Epithelial cell of proximal tubule (primary cell): ENCODE measurements at places on chromosomes 12 and 14. TPM values are rescaled to one million over a fixed set of nuclear protein-coding genes. Genes with fewer than 3 reads are reported as not detected.

DNA sequence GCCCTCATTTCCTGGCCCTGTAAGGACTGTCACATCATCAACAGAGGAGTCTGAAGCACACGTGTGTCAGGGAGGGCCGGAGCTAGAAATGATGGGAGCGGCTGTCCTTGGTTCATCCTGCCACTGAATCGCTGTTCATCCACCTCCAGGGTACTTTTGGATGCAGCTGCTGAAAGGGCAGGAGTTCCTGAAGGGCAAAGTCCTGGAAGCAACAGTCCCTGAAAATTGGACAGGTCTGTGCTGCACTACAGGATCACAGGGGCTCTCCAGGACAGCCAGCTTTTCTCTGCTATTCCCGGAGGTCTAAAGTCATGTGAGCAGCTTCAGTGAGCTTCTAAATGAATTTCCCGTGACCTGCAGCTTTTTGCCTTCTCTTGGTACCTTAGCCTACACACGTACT is 17.7 kb downstream of the POU6F1 start:
- DNase-seq = no peak

- DNase-seq = no peak
These were observed 117.2 kb downstream of the CACNA1C start for GRCh38 chr12:2169940-2170339.

DNA sequence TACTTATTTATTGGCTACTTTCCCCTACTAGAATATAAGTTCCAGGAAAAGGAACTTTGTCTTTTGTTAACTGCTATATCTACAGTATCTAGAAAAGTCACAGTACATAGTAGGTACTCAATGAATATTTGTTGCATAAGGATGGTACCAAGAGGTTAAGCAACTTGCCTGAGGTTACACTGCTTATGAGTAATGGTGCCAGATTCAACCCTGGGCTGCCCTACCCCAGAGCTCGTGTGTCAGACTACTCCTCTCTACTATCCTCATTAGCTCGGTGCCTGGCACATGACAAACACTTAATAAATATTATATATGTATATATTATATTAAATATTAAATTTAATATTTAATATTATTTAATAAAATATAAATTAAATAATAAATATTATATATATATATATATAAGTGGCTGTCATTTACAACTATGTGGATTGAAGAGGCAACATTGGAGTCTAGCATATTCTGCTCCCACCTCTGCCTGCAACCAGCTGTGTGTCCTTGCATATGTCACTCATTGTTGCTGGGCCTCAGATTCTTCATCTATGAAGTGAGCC is 25.4 kb downstream of the UTP20 start:
- DNase-seq = no peak

DNA sequence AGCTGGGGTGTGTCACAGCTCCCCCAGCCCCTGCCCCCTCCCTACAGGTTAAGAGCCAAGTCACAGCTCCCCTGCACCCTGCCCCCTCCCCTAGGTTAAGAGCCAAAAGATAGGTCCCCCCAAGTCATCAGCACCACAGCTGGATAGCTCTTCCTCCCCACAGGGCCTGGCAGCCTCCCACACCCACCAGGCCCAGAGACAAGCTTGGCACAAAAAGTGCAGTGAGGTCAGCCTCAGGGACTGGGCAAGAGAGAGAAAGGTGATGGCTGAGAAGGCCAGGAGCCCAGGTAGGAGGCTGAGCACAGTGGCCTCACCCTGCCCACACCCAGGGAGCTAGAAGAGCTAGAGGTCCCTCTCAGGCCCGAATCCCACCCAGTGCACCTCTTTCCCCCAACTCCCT is 8.7 kb downstream of the ITGA7 start:
- DNase-seq = no peak

- DNase-seq = no peak
These were observed 1201.5 kb downstream of the BCL11B start for GRCh38 chr14:98070536-98070935.

- DNase-seq = peak; percentile 30
These were observed 135.1 kb downstream of the SLC38A1 start for GRCh38 chr12:46133751-46134150.

GRCh38 chr14:74634481-74634880 is 22.4 kb upstream of the LTBP2 start:
- no peak for DNase-seq

DNA sequence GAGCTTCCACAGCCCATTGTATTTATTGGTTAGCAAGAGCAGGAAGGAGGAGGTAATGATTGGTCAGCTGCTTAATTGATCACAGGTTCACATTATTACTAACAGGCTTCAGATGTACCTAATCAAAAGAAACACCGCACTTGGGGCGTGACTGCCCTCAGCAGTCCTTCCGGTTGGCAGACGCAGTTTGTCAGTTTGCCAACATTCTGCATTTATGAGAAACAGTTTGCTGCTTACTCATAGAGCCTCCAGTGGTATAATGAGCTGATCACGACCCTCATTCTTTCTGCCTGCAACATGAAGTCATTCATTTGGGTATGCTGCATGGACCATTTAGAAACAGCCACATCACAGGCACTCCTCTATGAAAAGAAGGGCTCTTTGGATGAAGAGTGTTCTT is 42.5 kb upstream of the PPM1H start:
- no peak for DNase-seq

- DNase-seq = no peak
These were observed 64.9 kb downstream of the FRMD6 start for GRCh38 chr14:51716610-51717009.

- no peak for DNase-seq
These were observed 38.7 kb upstream of the ZNF641 start for GRCh38 chr12:48389409-48389808.

The BIN2 gene
- total RNA-seq = not detected in 2 replicates

The AVPR1A gene
- 0.29 and 1.5 TPM in 2 replicates for total RNA-seq

The KLHL33 gene
- under 0.01 and 0.17 TPM in 2 replicates for total RNA-seq

The SRSF5 gene
- 95.4 and 151 TPM in 2 replicates for total RNA-seq

The TMED10 gene
- 119 and 122 TPM in 2 replicates for total RNA-seq

The KCNC2 gene
- total RNA-seq = not detected in 2 replicates

The VWF gene
- total RNA-seq = 0.06 and 0.07 TPM in 2 replicates

The LRP1-AS gene
- total RNA-seq = not detected in 2 replicates

The PIWIL1 gene
- total RNA-seq = not detected in 2 replicates

The ERP27 gene
- 0.58 and 1.4 TPM in 2 replicates for total RNA-seq

The NANOG gene
- not detected in 2 replicates for total RNA-seq
